B cell (primary cell): ENCODE measurements at places on chromosomes 11 and 22. TPM values are rescaled to one million over a fixed set of nuclear protein-coding genes. Genes with fewer than 3 reads are reported as not detected.

The CHRM4 gene
- total RNA-seq: 0.49 TPM in 1 of 2 replicates, not detected in the other

The GGT5 gene
- not detected in 2 replicates for total RNA-seq

- H3K4me1 ChIP-seq: no peaks in the 10 kb centered on the region
- no peak for DNase-seq
- peaks cover 5% of the 10 kb centered on the region for H3K27me3 ChIP-seq
- no peak overlapping the region for H3K27ac ChIP-seq
Measured at GRCh38 chr11:70523384-70524095, 125.2 kb downstream of the CTTN start.

- H3K4me3 ChIP-seq: no peak overlapping the region
- H3K27me3 ChIP-seq: no peaks in the 10 kb centered on the region
- no peaks in the 10 kb centered on the region for H3K4me1 ChIP-seq
- peaks cover 65% of the 10 kb centered on the region for H3K36me3 ChIP-seq
Measured at GRCh38 chr22:30332994-30333706, 6.4 kb upstream of the TBC1D10A start.

The KCNK7 gene
- total RNA-seq: 3.5 and 3.9 TPM in 2 replicates

The ANGPTL5 gene
- not detected in 2 replicates for total RNA-seq

- no peak overlapping the region for H3K4me3 ChIP-seq
- H3K27me3 ChIP-seq: peaks cover 16% of the 10 kb centered on the region
- H3K36me3 ChIP-seq: no peaks in the 10 kb centered on the region
- no peak overlapping the region for H3K27ac ChIP-seq
Measured at GRCh38 chr22:44336962-44337677, 24.4 kb upstream of the SHISAL1 start.

DNA sequence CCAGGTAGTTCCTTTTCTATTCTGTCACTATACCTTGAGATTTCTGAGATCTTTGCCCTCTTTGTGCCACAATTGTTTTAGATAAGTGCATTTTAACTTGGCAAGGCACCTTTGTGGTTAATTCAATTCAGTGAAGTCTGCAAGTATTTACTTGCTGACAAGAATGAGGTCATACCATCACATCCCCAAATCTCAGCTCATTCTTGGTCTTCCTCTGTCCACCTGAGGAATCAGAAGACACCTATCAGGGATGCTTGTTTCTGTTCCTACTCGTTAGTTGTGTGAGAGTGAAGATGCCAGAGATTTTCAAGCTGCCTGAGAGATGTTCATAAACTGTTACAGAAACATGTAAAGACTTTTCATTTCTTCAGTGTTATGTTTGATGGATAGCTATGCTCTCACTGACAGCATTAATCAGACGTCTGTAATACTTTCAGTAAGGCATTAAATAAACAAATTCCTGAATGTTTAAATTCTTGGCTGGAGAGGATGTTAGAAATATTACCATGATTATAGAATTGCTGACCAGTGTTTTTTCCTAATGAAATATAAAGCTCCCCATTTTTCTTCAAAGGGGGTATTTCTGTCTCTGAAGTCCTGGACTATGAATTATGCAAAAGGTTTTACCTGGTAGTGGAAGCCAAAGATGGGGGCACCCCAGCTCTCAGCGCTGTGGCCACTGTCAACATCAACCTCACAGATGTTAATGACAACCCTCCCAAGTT lies 135.0 kb upstream of the MTNR1B start:
- no peaks in the 10 kb centered on the region for H3K27me3 ChIP-seq
- DNase-seq: no peak
- no peak overlapping the region for H3K4me3 ChIP-seq
- no peaks in the 10 kb centered on the region for H3K4me1 ChIP-seq

- H3K4me3 ChIP-seq: no peak overlapping the region
- H3K27ac ChIP-seq: no peak overlapping the region
- H3K27me3 ChIP-seq: no peaks in the 10 kb centered on the region
Measured at GRCh38 chr11:22479208-22479607, 141.0 kb downstream of the SLC17A6 start.

- no peaks in the 10 kb centered on the region for H3K27me3 ChIP-seq
- no peak overlapping the region for H3K27ac ChIP-seq
- no peak overlapping the region for H3K4me3 ChIP-seq
- no peak for DNase-seq
- no peaks in the 10 kb centered on the region for H3K4me1 ChIP-seq
Measured at GRCh38 chr11:27218421-27219038, 144.5 kb downstream of the CCDC34 start.

DNA sequence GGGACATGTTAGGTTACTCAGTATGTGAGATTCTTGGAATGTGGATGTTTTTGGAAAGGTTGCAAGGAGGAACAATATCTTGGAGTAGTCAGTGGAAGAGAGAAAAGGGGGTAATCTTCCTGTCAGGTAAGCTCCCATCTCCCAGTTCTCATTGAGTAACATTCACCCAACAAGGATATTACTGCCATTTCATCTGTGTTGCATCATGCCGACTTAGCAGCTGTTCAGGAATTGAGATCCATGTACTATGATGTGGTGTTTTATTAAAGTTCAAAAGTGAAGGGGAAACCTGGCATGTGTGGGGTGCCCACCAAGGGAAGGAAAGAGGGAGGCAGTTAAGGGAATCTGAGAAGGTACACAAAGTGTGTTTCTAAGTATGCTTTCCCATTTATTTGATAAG lies 58.4 kb upstream of the RASSF10 start:
- H3K27me3 ChIP-seq: no peaks in the 10 kb centered on the region
- no peaks in the 10 kb centered on the region for H3K4me1 ChIP-seq
- no peaks in the 10 kb centered on the region for H3K36me3 ChIP-seq
- no peak overlapping the region for H3K4me3 ChIP-seq
- DNase-seq: no peak
- H3K27ac ChIP-seq: no peak overlapping the region

The APOBEC3A gene
- total RNA-seq: not detected in 2 replicates

The SAA1 gene
- total RNA-seq: not detected in 2 replicates
